Mesothelial cell of epicardium (in vitro differentiated cells): ENCODE measurements at places on chromosomes 6 and 20.

- no peak overlapping the region for H3K4me3 ChIP-seq
- H3K4me1 ChIP-seq = peaks cover 25% of the 10 kb centered on the region
- no peaks in the 10 kb centered on the region for H3K36me3 ChIP-seq
- H3K27ac ChIP-seq = peak overlapping the region; percentile 25
- H3K27me3 ChIP-seq = peaks cover 1% of the 10 kb centered on the region
- DNase-seq = no peak
Measured at GRCh38 chr6:168232062-168232461, 87.5 kb downstream of the DACT2 start.

DNA sequence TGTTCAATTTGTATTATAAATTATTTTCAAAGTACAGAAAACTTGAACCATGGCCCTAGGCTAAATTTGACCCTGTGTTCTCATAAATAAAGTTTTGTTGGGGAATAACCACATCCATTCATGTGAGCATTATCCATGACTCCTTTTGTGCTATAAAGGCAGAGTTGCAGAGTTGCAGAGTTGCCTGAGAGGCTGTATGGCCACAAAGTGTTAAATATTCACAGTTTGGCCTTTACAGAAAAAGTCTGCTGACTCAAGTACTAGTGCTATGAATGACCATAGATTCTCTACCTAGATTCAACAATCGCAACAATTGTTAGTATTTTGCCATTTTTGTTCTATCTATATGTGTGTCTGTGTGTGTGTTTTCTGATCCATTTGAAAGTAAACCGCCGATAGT is 46.2 kb upstream of the BEND3 start:
- H3K4me3 ChIP-seq = no peak overlapping the region
- DNase-seq = no peak
- no peaks in the 10 kb centered on the region for H3K4me1 ChIP-seq

- DNase-seq = peak; percentile 19
- H3K36me3 ChIP-seq = no peaks in the 10 kb centered on the region
- H3K27ac ChIP-seq = no peak overlapping the region
- H3K4me1 ChIP-seq = no peaks in the 10 kb centered on the region
- no peak overlapping the region for H3K4me3 ChIP-seq
Measured at GRCh38 chr20:59811681-59812171, 121.7 kb downstream of the SYCP2 start.

DNA sequence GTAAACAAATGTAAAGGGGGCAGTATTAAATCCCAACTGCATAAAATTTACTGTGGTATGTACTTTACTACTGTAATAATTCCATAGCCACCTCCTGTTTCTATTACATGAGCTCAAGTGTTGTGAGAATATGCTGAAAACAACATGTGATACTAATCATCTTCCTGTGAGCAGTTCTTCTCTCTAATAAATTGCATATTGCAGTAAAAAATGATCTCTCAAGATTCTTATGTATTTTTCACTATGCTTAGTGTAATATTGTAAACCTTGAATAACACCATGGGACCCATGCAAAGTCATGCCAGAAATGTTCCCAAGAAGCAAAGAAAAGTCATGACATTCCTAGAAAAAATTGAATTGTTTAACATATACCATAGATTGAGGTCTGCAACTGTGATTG is 133.0 kb upstream of the ATXN1 start:
- no peaks in the 10 kb centered on the region for H3K36me3 ChIP-seq
- H3K27ac ChIP-seq = no peak overlapping the region
- H3K4me3 ChIP-seq = no peak overlapping the region
- no peaks in the 10 kb centered on the region for H3K27me3 ChIP-seq
- DNase-seq = no peak
- H3K4me1 ChIP-seq = peaks cover 8% of the 10 kb centered on the region

DNA sequence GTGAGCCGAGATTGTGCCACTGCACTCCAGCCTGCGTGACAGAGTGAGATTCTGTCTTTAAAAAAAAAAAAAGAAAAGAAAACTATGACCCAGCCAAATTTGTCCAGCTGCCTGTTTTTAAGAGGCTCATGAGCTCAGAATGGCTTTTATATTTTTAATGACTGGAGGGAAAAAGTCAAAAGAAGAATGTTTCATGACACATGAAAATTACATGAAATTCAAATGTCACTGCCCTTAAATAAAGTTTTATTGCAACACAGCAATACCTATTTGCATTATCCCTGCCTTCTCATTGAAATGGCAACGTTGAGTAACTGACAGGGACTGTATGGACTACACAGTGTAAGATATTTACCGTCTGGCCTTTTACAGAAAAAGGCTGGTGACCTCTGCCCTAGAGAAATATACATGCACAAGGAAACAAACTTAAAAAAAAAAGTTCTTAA is 11.4 kb downstream of the SENP6 start:
- no peak overlapping the region for H3K4me3 ChIP-seq
- no peaks in the 10 kb centered on the region for H3K27me3 ChIP-seq
- H3K4me1 ChIP-seq = peaks cover 35% of the 10 kb centered on the region
- peak overlapping the region; percentile 10 for H3K27ac ChIP-seq

DNA sequence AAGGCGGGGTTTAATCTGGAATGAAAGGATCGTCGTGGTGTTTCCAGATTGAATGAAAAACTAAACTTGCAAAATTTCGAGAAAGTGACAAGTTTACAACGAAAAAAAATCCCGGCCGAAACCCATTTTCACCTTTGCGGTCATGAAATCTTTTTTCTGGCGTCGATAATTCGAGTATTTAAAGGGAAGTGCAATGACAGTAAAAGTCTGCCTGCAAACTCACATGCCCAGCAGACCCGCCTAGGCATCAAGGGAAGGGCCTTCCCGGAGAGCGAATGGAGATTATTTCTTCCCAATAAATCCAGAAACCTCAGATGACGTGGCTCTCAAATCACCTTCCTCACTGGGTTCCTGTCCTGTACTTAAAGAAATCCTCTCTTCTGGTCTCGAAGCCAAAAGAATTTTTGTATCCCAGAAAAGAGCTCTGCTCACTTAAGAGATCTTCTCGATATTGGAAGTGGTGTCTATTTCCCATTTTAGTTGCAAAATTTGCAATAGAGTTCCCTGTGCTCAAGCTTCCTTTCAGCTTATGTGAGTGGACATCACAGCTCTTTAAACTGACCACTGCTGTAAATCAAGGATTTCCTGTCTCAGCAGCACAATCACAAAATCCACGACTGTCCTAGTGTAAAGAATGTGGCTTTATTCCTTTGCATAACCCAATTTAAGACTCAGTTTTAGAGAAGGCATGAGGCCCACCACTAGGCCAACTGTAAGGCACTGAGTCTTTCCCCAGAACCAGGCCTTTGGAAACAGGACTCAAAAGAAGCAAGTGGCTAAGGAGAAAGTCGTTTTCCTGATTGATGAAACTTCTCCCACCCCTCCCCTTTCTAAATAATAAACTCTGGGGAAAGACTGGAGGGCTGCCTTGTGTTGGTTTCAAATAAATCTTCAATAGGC is 3.9 kb downstream of the OLIG3 start:
- no peaks in the 10 kb centered on the region for H3K36me3 ChIP-seq
- peaks cover 37% of the 10 kb centered on the region for H3K4me1 ChIP-seq
- H3K4me3 ChIP-seq = no peak overlapping the region
- DNase-seq = no peak
- peaks cover 100% of the 10 kb centered on the region for H3K27me3 ChIP-seq
- H3K27ac ChIP-seq = no peak overlapping the region

- peak overlapping the region; percentile 42 for H3K4me3 ChIP-seq
- peak overlapping the region; percentile 92 for H3K27ac ChIP-seq
- no peak for DNase-seq
- H3K4me1 ChIP-seq = peaks cover 40% of the 10 kb centered on the region
- H3K36me3 ChIP-seq = no peaks in the 10 kb centered on the region
Measured at GRCh38 chr20:17875106-17875980, 93.3 kb downstream of the SNX5 start.

DNA sequence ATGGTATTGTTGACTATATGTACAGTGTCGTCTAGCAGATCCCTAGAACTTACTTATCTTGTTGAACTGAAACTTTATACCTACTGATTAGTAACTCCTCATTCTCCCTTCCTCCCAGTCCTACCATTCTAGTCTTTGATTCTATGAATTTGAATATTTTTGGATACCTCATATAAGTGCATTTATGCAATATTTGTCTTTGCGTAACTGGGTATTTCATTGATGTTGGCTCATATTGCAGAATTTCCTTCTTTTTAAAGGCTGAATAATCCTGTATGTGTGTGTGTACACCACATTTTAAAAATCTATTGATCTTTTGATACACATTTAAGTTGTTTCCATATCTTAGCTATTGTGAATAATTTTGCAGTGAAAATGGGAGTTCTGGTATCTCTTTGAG is 119.9 kb downstream of the SOX4 start:
- peaks cover 16% of the 10 kb centered on the region for H3K36me3 ChIP-seq
- DNase-seq = no peak
- peak overlapping the region; percentile 4 for H3K27ac ChIP-seq
- no peak overlapping the region for H3K4me3 ChIP-seq
